ENCODE measurements at places on chromosomes 7 and 10. TPM values are rescaled to one million over a fixed set of nuclear protein-coding genes. Genes with fewer than 3 reads are reported as not detected.

- H3K4me1 ChIP-seq, result no peaks in the 10 kb centered on the region
- H3K4me3 ChIP-seq, result no peak overlapping the region
- no peaks in the 10 kb centered on the region for H3K36me3 ChIP-seq
- H3K27ac ChIP-seq, result no peak overlapping the region
- DNase-seq, result no peak
Observed at GRCh38 chr10:1344408-1344807, 288.2 kb downstream of the WDR37 start.

DNA sequence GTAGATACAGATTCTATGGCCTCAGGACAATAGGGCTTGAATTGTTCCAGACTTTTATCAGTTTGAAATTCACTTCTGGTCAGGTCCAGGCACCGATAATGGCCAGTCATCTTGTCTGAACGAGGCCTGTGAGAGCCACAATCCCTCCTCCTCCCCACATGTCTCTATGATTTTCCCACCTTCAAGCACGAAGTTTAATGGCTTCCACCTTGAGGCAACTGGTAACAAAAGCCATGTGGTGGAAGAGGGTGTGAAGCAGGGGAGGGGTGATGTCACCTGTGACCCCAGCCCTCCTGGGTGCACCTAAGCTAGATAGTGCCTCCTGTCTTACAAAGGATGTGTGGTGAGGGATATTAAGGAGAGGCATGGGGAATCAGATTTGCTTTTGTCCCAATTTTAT, 89.2 kb downstream of the PCGF5 start:
- H3K4me1 ChIP-seq, result peaks cover 12% of the 10 kb centered on the region
- no peak overlapping the region for H3K4me3 ChIP-seq
- DNase-seq, result no peak
- no peak overlapping the region for H3K27ac ChIP-seq

GRCh38 chr10:77236700-77237099, 400.9 kb downstream of the KCNMA1 start:
- no peak overlapping the region for H3K27ac ChIP-seq
- no peaks in the 10 kb centered on the region for H3K36me3 ChIP-seq
- peaks cover 7% of the 10 kb centered on the region for H3K4me1 ChIP-seq
- no peaks in the 10 kb centered on the region for H3K27me3 ChIP-seq
- H3K4me3 ChIP-seq, result no peak overlapping the region
- peak; percentile 53 for DNase-seq

DNA sequence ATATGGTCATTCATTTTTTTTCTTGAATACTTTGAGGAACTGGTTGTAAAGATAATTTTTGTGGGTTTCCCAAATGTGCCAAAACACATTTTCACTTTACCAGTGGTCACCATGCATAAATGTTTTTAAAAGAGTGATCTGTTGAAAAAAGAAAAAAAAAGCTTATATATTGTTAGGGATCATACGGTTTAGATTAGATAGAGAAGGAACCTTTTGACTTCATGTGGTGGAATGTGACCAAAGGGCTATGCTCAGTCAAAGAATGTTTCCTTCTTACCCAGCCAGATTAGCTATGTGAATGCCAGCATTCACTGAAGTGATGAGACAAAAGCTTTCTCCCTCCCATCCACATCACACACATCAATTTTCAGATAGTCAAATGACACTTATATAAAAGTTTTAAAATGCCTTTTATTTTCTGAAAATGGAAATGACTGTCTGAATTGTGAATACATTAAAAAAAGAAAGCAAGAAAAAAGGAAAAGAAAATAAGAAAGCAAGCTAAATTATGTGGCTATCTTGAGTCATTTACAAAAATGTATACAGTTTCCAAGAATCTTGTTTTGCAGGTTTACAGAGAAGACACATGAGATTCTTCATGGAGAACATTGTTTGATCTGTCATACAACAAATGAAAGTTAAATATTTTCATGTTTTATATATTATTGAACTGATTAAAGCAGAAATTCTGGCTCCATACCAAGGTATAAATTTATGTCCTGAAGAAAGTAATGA, 8.6 kb upstream of the CPED1 start:
- H3K4me3 ChIP-seq, result no peak overlapping the region
- H3K27ac ChIP-seq, result no peak overlapping the region
- DNase-seq, result peak; percentile 53
- H3K36me3 ChIP-seq, result peaks cover 5% of the 10 kb centered on the region
- H3K27me3 ChIP-seq, result no peaks in the 10 kb centered on the region

DNA sequence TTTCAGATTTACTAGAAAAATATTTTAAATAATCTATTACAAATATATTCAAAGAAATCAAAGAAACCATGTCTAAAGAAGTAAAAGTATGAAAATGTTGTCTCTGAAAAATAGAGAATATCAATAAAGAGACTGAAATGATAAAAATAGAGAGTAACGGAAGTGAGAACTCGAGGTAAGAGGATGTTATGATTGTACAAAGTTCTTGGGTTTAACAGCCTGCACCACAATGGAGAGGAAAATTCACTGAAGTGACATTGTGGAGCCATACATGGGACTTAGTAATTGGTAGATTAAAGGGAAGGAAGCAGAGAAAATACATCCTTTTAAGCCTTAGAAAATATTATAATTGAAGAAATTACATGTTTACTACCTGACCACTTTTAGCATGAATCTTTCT, 77.9 kb downstream of the THSD7A start:
- no peak overlapping the region for H3K4me3 ChIP-seq
- H3K4me1 ChIP-seq, result no peaks in the 10 kb centered on the region
- H3K36me3 ChIP-seq, result no peaks in the 10 kb centered on the region
- H3K27ac ChIP-seq, result no peak overlapping the region

DNA sequence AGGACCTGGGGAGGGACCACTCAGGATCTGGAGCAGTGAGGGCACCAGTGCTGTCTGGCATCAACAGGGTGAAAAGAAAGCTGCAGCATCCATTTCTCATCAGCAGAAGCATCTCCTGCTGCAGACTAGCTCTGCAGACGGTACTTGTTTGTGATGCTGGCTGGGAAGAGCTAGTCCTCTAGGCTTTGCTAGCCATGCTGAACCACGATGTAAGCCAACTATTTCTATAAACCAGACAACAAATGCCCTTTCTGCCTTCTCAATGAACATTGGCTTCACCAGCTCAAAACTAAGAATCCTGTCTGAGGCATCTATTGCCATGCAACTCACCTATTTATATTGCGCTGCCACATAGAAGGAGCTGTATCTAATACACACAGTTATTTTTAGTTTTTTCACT, 65.6 kb downstream of the CTTNBP2 start:
- no peak for DNase-seq
- no peak overlapping the region for H3K4me3 ChIP-seq
- H3K36me3 ChIP-seq, result no peaks in the 10 kb centered on the region
- H3K27me3 ChIP-seq, result no peaks in the 10 kb centered on the region

DNA sequence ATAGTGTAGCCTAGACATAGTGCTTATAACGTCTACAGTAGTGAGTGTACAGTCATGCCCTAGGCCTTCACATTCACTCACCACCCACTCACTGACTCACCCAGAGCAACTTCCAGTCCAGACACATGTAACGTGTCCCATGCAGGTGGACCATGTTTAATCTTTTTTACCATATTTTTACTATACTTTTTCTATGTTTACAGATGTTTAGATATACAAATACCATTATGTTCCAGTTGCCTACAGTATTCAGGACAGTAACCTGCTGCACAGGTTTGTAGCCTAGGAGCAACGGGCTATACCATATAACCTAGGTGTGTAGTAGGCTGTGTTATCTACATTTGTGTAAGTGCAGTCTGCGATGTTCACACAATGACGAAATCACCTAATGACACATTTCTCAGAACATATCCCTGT, 11.0 kb downstream of the MPP7 start:
- no peak overlapping the region for H3K27ac ChIP-seq
- no peaks in the 10 kb centered on the region for H3K36me3 ChIP-seq
- H3K4me3 ChIP-seq, result no peak overlapping the region
- DNase-seq, result peak; percentile 84

- no peak overlapping the region for H3K4me3 ChIP-seq
- H3K27ac ChIP-seq, result no peak overlapping the region
- DNase-seq, result peak; percentile 24
- H3K27me3 ChIP-seq, result peaks cover 64% of the 10 kb centered on the region
Observed at GRCh38 chr10:96400465-96400864, 41.7 kb upstream of the OPALIN start.

DNA sequence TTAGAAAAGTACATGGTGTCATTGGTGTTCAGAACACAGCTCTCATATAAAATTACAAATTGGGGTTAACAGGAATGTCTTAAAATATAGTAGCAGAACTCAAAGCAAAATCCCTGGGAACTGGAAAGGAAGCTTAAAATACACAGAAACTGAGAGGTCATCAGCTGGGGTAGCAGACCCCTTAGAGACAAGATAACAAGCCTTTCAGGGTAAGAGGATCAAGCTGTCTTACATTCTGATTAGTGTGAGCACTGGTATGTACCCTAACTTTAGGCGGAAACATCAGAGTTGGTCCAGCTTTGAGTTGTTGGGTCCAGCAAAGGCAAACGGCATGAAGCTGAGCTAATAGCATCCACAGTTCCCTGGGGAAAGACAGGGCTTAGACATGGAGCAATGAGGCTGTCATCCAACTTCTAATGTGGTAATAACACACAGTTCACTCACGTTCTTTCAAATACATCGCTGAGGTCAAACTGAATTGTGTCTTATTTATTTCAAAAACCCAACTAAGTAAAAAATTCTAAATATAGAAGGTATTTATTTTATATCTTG, 32.6 kb downstream of the ARHGAP21 start:
- H3K36me3 ChIP-seq, result no peaks in the 10 kb centered on the region
- DNase-seq, result peak; percentile 91
- H3K27ac ChIP-seq, result peak overlapping the region; percentile 38
- H3K4me1 ChIP-seq, result peaks cover 6% of the 10 kb centered on the region
- no peak overlapping the region for H3K4me3 ChIP-seq

GRCh38 chr10:119247550-119247894, 40.2 kb downstream of the GRK5 start:
- H3K27me3 ChIP-seq, result no peaks in the 10 kb centered on the region
- H3K27ac ChIP-seq, result peak overlapping the region; percentile 67
- DNase-seq, result no peak
- no peak overlapping the region for H3K4me3 ChIP-seq

DNA sequence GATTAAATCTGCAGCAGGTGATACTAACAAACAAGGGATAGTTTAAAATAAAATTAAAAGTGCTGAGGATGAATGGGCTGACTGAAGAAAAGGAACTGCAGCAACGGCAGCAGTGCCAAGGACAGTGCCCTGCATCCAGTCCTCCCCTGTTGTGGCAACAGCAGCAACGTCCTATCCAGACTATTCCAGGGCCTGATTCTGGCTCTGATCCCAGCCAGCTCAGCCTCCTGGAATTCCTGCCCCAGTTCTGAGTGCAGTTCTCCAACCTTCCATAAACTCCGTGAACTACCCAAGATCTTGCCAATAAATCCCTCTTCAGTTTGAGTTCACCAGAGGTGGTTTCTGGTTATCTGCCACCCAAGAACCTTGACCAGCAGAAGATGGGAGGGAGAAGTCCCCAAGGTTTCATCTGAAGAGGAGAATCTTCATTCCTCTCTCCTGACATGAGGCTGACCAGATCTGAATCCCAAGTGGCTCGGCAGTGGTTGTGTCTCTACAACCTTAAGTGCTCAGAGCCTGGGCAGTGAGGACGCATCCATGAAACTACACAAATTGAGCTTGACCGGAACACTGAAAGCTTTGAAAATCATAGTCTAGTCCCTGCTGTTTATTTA, 115.8 kb downstream of the SORBS1 start:
- H3K4me1 ChIP-seq, result peaks cover 16% of the 10 kb centered on the region
- peak overlapping the region; percentile 60 for H3K4me3 ChIP-seq
- H3K27me3 ChIP-seq, result no peaks in the 10 kb centered on the region

DNA sequence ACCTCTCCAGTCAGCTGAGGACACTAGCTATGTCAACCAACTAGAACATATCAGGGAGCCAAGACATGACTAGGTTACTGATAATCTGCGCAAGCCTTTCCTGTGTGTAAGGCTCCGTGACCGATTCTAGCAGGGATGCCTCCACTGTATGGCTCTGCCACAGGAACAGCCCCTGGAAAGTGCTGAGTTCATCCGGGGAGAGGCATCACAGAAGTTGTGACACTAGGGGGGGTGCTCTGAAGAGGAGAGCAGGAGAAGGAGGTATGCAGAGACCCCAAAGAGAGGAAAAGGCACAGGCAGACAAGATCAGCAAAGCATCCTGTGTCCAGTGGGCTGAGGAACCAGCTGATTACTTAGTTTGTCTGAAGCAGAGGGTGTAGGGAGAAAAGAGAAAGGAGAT, 13.5 kb downstream of the UPP1 start:
- no peak overlapping the region for H3K4me3 ChIP-seq
- no peak for DNase-seq
- peaks cover 7% of the 10 kb centered on the region for H3K4me1 ChIP-seq
- no peaks in the 10 kb centered on the region for H3K27me3 ChIP-seq

GRCh38 chr7:100378114-100378755, 4.9 kb downstream of the PILRA start:
- H3K4me1 ChIP-seq, result no peaks in the 10 kb centered on the region
- DNase-seq, result no peak
- no peaks in the 10 kb centered on the region for H3K36me3 ChIP-seq
- H3K27me3 ChIP-seq, result no peaks in the 10 kb centered on the region
- no peak overlapping the region for H3K4me3 ChIP-seq

DNA sequence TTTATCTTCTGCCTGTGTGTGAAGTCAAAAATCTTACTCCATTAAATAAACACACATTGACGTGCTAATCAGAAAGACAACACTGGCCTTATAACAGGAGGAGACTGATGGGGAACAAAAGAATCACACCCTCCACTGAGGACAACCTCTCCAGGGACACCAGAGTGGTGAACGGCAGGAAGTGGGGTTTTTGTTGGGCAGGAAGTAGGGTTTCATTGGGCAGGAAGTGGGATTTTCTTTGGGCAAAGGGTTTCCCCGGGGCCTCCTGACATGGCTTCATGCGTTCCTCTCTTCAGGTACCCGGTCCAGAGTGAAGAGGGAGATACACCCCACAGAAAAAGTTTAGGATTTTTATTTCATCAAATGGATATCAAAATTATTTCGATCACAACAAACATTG, 30.6 kb downstream of the ADARB2 start:
- no peaks in the 10 kb centered on the region for H3K36me3 ChIP-seq
- H3K4me1 ChIP-seq, result no peaks in the 10 kb centered on the region
- no peaks in the 10 kb centered on the region for H3K27me3 ChIP-seq
- DNase-seq, result no peak

The ETV1 gene
- 14.5 TPM for total RNA-seq

The VWDE gene
- not detected for total RNA-seq

The SLC26A3 gene
- not detected for total RNA-seq

The FAM131B gene
- 3.0 TPM for total RNA-seq

The EPHA1 gene
- not detected for total RNA-seq

The MACROH2A2 gene
- 14.7 TPM for total RNA-seq

The CDCA7L gene
- 45.9 TPM for total RNA-seq

The SPDYE5 gene
- not detected for total RNA-seq

The IFIT5 gene
- 25.9 TPM for total RNA-seq

The ITGA8 gene
- total RNA-seq, result not detected

The SLC39A12 gene
- total RNA-seq, result not detected

The SCART1 gene
- total RNA-seq, result 2.1 TPM

Measured in GM23248 (cell line).